ENCODE measurements at places on chromosomes 16 and 17.

DNA sequence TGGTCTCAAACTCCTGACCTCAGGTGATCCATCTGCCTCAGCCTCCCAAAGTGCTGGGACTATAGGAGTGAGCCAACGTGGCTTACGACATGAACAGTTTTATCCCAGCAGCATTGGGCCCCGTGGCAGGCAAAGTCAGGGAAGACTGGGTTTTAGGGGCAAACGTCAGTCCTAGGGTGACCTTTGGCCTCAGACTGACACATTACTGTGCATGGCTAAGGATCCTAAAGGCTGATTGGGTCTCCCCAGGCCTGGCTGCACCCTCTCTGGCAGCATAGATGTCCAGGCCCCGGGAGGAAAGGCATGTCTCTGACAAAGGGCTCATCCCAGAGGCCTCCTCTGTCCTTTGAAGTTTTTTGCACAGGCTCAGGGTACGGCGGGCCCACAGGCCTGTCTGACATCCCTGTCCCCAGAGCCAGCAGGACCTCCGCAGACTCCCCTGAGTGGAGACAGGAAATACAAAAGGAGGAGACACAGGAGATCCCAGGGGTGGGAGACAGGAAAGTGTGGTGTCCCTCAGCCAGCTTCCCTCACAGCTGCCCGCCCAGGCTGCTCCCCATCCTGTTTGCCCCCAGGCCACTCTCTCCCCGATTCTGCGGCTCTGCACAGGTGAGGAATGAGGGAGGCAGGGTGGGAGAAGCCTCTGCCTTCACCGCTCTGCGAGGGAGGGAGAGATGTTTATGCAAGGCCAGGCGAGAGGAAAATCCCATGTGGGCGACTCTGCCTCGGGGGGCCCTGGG lies 54.5 kb upstream of the MTSS2 start:
- no peak for DNase-seq

- DNase-seq, result no peak
Measured at GRCh38 chr17:80449930-80450576, 26.4 kb downstream of the NPTX1 start.

DNA sequence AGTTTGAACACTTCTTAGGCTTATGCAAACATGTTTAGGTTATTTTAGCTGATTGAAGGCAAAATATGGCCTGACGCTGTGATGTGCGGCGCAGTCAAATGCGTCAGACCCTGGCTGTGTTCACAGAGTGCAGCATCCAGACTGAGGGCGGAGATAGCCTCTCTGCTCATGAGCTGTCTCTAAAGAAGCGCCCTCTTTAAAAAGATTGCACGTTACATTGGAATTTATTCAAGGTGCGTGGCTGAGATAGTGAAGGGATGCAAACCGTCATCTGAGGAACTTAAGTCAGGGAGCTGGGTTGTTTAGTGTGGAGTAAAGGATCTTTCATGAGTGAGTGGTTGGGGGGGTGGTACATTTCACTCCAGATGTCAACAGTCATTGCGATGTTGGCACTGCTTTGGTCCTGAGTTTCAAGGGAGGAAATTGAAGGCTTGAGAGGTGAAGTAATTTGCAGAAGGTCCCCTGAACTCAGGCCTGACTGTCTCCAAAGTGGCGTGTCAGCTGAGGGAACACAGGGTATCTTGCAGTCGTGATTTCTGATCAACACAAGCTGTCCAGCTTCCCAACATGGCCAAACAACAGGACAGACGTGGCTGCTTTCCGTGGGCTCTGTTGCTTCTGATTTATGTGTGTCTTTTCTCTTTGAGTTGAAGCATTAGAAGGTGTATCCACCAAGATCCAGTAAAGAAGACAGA lies 33.4 kb downstream of the RPTOR start:
- DNase-seq, result no peak

GRCh38 chr17:6539871-6540270 lies 16.5 kb downstream of the PITPNM3 start:
- DNase-seq, result no peak

GRCh38 chr16:46638947-46639925 lies 18.1 kb upstream of the SHCBP1 start:
- DNase-seq, result no peak

- no peak for DNase-seq
Measured at GRCh38 chr16:48203974-48204824, 39.9 kb upstream of the LONP2 start.

DNA sequence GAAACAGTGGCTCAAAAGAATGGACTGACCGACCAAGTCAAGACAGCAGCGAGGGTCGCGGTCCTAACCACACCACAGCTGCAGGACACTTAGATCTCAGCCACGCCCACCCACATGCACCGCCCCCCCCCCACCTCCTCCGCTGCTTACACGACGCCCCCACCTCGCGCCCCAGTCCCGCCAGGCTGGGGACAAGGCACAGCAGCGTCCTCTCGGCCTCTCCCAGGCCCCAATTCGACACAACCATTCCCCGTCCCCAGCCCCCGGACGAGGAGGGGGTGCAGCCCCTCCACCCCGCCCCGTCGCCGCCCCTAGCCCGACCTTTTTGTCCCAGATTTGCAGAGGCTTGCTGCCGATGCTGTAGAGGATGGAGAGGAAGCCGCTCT lies 477 bp downstream of the CFAP20 start:
- no peak for DNase-seq

DNA sequence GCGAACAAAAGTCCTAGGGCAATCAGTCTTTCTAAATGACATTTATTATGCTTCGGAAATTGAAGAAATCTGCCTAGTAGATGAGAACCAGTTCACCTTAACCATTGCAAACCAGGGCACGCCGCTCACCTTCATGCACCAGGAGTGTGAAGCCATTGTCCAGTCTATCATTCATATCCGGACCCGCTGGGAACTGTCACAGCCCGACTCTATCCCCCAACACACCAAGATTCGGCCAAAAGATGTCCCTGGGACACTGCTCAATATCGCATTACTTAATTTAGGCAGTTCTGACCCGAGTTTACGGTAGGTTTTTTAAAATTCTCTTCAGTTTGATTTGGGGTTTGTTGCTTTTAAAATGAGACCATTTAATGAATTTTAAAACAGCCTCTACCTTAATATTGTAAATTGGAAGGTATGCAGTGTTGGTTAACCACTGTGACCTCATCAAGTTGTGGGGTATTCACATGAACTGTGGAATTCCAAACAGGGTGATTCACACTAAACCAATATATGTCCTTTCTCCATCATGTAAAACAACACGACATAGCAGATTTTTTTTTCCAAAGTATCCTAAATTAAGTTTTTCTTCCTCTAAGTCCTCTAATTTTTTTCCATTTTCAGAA lies 6.2 kb upstream of the EVI2A start:
- DNase-seq, result no peak

DNA sequence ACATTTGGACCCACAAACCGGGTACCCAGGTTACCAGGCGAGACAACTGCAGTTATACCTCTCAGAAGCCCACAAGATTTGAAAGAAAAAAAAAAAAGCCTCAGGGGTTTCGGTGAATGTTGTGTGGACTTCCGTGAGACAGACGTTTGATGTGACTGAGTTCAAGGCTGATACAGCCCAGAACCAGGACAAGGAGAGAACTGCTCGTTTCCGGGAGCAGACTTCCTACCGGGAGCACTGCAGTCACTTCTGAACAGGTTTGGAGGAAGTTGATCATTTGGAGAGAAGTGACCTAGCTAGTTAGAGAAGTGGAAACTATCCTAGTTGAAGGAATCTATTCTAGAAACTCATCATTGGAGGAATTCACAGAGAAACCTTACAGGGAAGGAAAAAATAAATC lies 847 bp downstream of the CKLF start:
- DNase-seq, result no peak

DNA sequence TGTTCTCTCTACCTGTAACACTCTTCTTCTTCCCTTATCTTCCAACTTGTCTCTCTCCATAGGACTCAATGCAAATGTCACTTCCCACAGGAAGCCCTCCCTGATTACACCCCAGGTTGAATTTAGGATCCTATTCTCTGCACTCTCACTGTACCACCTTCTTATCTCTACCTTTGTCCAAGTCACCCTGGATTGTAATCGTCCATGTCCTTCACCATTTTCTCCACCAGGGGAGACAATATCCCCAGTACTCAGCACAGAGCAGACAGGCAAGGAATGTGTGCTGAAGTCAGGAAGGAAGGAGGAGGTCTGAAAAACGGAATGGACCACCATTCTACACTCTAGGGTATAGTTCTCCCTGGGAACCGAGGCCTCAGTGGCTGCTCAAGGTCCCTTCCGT lies 14.2 kb downstream of the C16orf82 start:
- DNase-seq, result no peak

DNA sequence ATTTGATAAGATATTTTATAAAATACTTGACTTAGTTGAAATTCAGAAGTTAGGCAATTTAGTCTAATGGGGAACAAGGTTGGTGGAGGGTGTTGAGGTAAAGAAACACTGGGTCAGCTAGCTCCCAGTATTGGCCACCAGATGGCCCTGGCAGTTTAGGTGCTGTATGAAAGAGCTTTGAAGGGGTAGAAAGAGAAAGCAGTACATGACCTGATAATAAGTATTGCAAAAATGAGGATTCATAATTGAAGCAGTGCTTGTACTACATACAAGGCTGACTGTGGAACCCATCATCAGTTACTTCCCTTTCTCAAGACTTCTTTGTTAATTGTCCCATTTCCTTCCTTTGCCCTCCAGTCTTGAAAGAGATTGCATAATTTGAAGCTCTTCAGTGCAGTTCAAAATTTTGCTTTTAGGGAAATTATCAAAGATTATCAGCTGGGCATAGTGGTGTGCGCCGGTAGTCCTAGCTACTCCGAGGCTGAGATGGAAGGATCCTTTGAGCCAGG lies 29.4 kb downstream of the TANC2 start:
- no peak for DNase-seq

- DNase-seq, result no peak
Measured at GRCh38 chr16:68668266-68668665, 23.2 kb downstream of the CDH3 start.

- no peak for DNase-seq
Measured at GRCh38 chr17:14157822-14158221, 78.8 kb downstream of the CDRT15 start.

- DNase-seq, result no peak
Measured at GRCh38 chr16:87015021-87015420, 302.2 kb downstream of the C16orf95 start.

- no peak for DNase-seq
Measured at GRCh38 chr17:8872036-8872704, 4.7 kb upstream of the PIK3R6 start.

GRCh38 chr16:88466175-88466862 lies 13.2 kb downstream of the ZFPM1 start:
- no peak for DNase-seq

DNA sequence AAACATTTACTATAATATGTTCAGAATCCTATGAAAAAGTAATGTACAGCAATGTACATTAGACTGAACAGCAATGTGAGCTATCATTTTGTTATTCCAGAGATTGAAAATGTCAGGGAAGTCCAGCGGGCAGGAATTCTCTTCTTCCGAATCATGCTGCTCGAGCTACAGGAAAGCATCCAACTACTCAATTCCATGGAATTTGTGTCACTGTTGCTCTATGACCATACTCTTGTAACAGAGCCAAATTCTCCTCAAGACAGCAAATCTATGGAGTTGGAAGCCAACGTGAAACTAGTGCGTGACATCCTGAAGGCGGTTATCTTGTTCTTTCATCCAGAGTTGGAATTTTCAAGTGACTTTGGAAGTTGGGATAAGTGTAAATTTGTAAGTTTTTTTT lies 24.8 kb upstream of the NSRP1 start:
- DNase-seq, result no peak

GRCh38 chr16:8519179-8519578 lies 71.1 kb downstream of the TMEM114 start:
- no peak for DNase-seq

DNA sequence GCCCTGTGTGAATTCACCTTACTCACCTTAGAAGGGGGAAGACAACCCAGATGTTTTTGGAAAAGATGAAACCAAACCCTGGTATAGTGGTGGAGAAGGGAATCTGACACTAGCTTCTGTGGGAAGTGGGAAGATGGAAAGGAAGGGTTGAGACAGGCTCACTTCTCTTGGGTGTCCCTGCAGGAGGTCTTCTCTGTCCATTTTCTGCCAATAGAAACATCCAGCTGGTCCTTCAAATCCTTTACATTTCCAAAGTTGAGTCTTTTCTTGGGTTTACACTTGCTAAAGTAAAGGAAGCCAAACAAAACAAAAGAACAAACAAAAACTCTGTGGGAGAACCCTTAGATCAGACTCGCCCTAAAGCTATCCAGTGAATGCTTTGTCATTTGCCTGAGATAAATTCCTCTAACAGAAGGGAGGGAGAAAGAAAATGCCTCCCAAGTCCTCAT lies 10.2 kb downstream of the HOXB1 start:
- DNase-seq, result no peak

DNA sequence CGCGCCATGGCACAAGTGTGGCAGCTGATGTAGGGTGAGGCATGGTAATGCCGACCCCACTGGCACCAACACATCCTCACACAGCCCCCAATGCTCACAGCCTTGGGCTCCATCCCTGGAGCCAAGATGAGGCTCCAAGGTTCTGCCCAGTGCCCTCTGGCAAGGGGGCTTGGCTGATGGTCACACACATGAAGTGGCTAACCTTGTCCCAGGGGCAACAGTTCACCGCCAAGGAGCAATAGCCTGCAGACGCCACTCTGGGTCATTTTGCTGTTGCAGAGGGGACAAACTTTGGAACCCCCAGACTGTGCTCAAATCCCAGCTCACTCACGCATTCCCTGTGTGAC lies 26.8 kb downstream of the TNFRSF13B start:
- DNase-seq, result no peak

- no peak for DNase-seq
Measured at GRCh38 chr17:34447406-34447805, 84.4 kb upstream of the CCL1 start.

GRCh38 chr17:66466840-66467367 lies 164.5 kb downstream of the PRKCA start:
- no peak for DNase-seq

DNA sequence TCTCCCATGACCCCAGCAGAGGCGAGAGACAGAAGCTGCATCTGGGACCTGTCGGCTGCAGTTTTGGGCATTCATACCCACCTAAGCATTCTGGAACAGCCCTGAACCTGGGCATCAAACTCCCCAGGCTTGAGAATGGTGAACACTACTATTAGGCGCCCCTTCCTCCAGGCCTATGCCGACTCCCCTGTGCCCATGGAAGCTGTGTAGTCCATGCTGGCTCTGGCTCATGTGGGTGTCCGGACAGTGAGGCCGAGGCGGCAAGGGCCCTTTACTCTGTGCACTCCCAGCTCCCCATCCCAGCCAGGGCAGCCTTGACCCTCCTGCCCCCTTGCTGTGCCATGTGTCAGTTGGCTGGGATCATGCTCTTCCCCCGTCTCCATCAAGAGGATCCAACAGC lies 89.0 kb upstream of the TOB1 start:
- no peak for DNase-seq

GRCh38 chr16:17403859-17404545 lies 66.8 kb downstream of the XYLT1 start:
- no peak for DNase-seq

GRCh38 chr17:21113716-21114115 lies 13.0 kb upstream of the DHRS7B start:
- no peak for DNase-seq

GRCh38 chr17:82802075-82802780 lies 37.6 kb downstream of the ZNF750 start:
- no peak for DNase-seq

Data from cortex of kidney (tissue), 1 donor.